HL-60 (cell line): ENCODE measurements at places on chromosomes 6 and 20.

GRCh38 chr6:119894811-119895210, 545.2 kb upstream of the MAN1A1 start:
- no peak for DNase-seq

DNA sequence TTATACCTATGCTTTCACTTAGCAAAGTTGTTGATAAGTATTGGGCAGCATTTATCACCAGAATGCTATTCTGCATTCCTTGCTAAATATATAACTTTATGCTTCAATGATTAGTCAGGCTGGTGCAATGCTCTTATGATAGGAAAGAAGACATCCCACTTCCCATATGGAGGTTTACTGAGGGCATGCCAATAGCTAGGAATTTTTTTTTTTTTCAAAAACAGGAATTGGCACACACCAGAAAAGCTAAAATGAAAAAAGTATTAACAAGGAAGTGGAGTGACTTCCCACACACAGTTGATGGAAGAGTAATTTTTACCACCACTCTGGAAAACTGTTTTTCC, 90.8 kb downstream of the FRK start:
- no peak for DNase-seq

DNA sequence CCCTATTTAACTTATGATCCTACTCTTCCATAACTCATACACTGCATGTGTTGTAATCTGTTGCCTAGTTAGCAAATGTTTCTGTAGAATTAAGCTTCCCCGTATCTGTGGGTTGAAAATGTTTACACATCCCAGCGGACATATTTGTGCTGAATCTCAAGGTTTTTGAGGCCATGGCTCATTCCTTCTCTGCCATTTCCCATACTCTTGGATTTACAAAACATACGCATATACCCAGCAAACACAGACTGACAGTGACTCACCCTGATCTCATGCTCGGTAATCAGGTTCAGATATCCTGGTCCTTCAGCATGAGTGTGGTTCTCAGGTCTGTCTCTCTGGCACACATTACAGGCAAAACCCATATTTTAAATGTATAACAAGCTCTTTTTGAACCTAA, 58.7 kb downstream of the AGPAT4 start:
- DNase-seq = no peak

DNA sequence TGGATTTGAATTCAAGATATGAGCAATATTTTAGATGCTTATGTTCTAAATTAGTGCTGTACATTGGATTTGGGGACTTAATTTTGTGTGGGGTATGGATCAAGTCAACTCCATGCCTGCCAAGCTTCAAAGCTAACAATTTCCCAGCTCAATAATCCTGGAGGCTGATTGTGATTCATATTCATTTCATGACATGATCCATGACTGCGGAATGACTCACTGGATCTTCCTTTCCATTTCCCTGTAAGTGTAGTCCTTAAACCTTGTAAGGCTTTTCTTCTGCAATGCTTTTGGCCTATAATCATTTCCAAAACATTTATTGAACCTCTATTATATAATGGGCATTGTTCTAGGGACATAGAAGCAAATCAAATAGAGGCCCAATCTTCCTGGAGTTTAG, 44.7 kb upstream of the CCN2 start:
- DNase-seq = no peak

DNA sequence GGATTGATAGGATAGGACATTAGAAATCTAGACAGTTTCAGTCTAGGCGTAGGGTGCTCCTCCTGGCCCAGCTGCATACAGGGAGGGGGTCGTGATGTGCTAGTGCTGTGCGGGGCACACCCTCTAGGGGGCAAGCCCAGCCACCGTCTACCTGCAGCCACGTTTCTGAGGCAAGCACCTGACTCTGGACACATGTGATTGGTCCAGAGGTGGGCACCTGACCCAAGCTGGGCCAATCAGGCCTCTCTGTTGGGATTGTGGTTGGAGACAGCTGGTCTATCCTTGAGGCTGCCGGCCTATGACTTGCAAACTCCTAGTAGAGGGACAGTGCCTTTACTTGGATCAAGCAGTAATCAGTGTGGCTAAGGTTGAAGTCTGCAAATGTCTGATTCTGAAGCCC, 317.1 kb downstream of the BMP7 start:
- DNase-seq = no peak

DNA sequence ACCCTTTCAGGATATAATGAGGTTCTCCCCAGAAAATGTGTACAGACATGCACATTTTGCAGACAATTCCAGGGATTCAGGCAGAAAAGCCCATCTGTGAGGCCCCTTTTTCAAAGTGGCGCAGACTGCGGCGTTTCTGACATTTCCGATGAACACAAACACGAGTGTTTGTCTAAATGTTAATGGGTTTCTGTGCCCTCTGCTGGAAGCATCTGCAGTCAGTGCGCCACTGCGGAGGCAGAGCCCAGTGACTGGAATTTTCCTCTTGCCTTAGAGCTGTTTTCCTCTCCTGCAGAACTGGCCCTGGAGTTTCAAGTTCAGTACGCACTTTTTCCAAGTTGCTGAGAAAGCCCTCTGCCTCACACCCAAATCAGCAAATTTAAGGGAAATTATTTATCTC, 15.3 kb downstream of the ANKRD60 start:
- DNase-seq = no peak

DNA sequence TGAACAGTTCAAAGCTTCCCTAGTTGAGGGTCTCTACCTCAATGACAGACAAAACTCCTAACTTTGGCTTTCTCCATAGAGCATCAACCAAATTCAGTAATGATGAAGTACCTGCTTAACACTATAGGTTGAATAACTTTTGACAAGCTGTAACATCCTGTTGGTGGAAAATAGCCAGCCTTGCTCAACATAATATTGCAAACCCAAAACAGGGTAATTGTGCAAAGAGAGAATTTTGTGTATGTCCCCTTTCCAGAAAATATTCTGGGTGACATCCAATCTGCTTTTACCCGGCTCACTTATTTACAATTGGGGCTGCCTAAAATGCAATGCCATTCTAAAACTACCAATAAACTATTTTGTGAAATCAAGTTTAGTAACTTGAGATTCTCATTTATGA, 72.8 kb downstream of the ATXN1 start:
- DNase-seq = no peak

DNA sequence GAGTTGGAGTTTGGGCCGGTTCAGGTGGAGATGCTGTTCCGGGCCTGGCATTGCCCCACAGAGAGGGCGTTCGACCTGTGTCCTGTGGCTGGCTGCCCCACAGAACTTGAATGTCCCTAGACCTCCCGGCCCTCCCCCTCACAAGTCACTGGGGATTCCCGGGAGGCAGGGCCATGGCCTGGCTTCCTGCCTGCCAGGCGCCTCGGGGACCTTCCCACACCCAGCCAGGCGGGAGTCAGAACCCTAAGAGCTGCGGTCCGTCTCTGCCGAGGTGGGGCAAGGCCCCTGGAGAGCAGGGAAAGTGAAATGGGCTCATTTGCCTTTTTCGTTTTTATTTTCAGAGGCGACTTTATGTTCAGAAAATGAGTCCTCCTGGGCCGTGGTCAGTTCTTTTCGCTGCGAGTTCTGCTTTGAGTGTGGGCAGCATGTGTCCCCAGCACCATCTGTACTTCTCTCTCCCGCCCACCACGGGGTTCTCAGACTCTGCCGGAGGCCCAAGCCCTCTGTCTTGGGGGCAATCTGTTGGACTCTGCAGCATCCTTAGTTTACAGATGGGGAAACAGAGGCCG, 8.5 kb downstream of the RBM38 start:
- no peak for DNase-seq

- DNase-seq = no peak
Observed at GRCh38 chr20:57660922-57661745, 40.9 kb upstream of the ZBP1 start.

- no peak for DNase-seq
Observed at GRCh38 chr6:15352845-15353244, 107.0 kb downstream of the JARID2 start.

GRCh38 chr20:4171538-4172116, 156.3 kb upstream of the RNF24 start:
- DNase-seq = no peak

DNA sequence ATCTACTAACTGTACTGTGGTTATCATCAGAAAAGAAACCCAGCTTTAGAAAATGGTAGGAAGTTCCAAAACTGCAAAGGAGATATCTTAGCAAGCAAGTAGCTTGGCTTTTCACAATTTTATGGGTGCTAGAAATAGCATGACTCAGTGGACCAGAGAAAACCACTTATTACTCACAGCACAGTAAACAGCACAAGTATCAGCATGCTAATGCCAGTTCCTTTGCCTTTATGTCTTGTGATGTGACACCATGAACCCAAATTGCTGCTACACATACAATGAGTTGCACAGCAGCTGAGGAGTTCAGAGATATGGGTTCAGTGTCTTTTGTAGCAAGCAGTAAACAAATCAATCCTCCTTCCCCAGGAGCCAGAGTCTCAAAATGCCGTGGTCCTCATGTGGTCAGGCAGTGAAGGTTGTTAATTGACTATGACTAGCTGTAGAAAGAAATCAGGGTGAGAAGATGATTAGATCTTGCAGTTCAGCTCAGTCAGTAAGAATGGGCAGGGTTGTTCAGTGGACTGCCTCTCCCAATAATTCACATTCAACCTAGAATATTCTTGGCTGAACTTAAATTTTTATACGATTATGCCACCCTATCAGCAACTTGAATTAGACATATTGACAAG, 73.3 kb downstream of the OPRM1 start:
- DNase-seq = no peak

- no peak for DNase-seq
Observed at GRCh38 chr6:33812669-33813068, 8.9 kb upstream of the MLN start.

GRCh38 chr20:24577271-24577909, 108.0 kb downstream of the SYNDIG1 start:
- DNase-seq = no peak

- peak; percentile 98 for DNase-seq
Observed at GRCh38 chr6:30617565-30618269, at the start of gene MRPS18B. MRPS18B (plus strand) TSS chr6:30617840; CDS start chr6:30617866, 26 bp downstream.

GRCh38 chr6:143200167-143200770, 139.6 kb downstream of the AIG1 start:
- DNase-seq = peak; percentile 4

DNA sequence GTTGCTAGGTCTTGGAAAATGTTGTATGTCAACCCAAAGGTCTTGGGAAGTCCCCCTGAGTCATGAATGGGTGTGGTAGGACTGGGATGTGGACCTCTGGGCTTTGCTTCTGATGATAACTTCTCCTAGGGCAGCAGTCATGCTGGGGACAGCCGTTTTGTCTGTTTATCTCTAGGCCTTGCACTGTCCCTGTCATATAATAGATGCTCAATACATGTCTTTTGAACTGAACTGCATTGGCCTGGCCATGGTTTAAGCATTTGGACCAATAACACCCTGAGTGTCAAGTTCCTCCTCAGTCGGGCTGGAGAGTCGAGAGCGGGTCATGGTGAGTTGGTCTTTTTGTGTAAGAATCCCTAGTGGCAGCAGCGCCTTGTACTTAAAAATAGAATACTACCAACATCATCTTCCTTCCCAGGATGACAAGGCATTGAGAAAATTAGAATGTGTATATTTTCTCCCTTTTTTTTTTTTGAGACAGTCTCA, 43.1 kb downstream of the E2F3 start:
- no peak for DNase-seq

DNA sequence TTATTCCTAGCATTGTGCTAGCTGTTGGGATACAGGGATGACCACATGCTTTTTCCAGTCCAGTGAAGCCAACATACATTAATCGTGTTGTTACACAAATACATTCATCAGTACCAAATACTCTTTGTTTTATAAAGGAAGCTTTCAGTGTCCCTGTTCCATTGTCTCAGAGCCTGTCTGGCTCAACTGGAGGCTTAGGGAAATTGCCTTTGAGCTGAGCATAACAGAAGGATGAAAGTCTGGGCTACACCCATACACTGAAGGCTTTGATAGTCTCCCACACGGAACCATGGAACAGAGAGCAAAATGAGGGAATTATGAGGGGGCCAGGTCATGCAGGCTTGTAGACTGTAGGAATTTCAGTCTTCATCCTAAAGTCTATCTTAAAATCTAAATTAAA, 126.4 kb upstream of the KCNQ5 start:
- DNase-seq = no peak

DNA sequence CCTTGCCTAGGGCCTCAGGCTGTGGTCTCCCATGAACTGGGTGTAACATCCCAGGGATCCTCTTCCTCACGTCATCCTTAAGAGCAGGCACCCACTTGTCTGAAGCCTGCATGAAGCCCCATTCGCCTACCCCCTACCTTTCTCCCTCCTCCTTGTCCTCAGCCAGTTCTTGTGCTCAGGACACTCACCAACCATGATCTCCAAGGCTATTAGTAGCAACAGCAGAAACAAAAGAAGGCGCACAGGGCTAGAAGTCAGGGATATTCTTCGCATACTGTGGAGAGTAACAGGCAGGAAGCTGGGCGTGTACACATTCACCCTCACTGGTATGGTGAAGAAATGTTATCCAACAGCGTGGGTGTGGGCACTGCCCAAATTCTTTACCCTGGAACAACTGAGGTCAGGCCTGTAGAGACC, 7.3 kb downstream of the RAET1E start:
- no peak for DNase-seq

- no peak for DNase-seq
Observed at GRCh38 chr6:3120765-3121089, 2.2 kb downstream of the BPHL start.

DNA sequence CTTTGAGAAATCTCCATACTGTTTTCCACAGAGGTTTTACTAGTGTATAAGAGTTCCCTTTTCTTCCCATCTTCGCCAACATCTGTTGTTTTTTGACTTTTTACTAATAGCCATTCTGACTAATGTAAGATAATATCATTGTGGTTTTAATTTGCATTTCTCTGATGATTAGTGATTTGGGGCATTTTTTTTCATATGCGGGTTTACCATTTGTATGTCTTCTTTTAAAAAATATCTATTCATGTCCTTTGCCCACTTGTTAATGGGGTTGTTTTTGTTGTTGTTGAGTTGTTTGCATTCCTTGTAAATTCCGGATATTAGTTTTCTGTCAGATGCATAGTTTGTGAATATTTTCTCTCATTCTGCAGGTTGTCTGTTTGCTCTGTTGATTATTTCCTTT, 167.1 kb downstream of the PRL start:
- DNase-seq = no peak

- no peak for DNase-seq
Observed at GRCh38 chr20:25193843-25194242, 1.7 kb upstream of the ENTPD6 start.

GRCh38 chr20:9352739-9353138, 161.7 kb upstream of the LAMP5 start:
- DNase-seq = no peak

- DNase-seq = no peak
Observed at GRCh38 chr6:138991206-138991605, 3.2 kb upstream of the REPS1 start.

DNA sequence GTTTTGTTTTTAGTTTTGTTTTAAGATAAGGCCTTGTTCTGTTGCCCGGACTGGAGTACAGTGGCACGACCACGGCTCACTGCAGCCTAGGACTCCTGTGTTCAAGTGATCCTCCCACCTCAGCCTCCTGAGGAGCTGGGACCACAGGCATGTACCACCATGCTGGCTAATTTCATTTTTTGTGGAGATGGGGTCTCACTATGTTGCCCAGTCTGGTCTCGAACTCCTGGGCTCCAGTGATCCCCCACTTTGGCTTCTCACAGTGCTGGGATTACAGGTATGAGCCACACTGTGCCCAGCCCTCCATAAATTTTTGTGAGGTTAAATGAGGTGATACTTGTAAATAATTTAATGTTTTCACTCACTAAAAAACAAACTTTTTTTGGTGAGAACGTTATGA, 76.6 kb downstream of the ARID1B start:
- DNase-seq = no peak

- DNase-seq = no peak
Observed at GRCh38 chr20:10513061-10513460, 78.0 kb downstream of the SLX4IP start.
